Activated effector memory CD4-positive, alpha-beta T cell treated with Interleukin-2 at 50 U/mL for 16 hours (primary cell): ENCODE measurements at places on chromosomes 1 and 21.

DNA sequence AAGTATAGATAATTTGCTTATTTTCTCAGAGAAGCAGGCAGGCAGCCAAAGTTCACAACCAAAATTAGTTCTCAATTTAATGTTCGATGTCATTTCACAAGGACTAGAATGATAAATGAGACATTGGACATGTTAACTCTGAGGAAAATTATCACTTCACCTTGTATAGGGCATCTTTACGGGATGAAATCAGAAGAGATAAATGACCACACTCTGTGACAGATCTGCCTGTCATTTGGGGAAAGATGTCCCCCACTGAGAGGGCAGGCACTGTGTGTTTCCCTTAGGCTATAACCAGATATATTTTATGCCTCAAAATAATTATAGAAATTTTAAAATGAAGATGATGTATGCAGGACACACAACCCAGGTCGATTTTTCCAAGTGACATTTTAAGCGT lies 642.9 kb downstream of the BRINP3 start:
- DNase-seq, result no peak

GRCh38 chr1:1985375-1986050 lies 18.1 kb downstream of the CFAP74 start:
- DNase-seq, result no peak

DNA sequence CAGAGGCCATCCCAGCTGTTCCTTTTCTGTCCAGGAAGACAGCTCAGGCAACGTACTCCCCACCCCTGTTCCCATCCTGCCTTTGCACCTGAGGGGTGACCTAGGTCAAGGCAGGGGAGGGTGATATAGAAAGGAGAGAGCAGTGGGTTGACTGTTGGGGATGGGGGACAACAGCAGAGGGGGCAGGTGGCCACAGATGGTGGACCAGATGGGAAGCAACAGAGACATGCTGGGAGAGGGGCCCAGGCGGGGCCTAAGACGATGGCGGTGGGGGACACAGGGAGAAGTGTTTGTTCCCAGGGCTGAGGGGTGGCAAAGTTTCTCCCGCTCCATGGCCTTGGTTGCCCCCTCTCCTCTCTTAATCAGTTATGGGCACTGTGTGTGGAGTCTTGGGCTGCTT lies 6.3 kb downstream of the CELSR2 start:
- no peak for DNase-seq

- no peak for DNase-seq
Observed at GRCh38 chr1:22117851-22118250, 25.0 kb downstream of the WNT4 start.
